GM03348 (cell line): ENCODE measurements at places on chromosomes 11 and 22.
A peak's percentile ranks its signal among the peaks of the same experiment; 100 is the strongest.

DNA sequence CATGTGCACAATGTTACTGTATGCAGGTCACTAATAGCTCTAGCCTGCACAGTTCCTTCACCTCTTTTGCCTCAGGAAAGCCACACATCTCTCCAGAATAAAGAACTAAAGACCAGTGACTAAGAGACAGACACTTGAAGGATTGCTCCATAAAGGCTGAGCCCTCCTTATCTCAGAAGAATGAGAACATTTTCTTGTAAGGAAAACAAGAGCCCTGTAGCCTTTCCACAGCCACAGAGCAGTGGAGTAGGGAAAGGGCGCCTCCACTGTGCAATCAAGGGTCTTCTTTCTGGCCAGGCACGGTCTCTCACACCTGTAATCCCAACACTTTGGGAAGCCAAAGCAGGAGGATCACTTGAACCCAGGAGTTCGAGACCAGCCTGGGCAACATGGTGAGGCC, 202.6 kb upstream of the TMEM45B start:
- no peak for DNase-seq

DNA sequence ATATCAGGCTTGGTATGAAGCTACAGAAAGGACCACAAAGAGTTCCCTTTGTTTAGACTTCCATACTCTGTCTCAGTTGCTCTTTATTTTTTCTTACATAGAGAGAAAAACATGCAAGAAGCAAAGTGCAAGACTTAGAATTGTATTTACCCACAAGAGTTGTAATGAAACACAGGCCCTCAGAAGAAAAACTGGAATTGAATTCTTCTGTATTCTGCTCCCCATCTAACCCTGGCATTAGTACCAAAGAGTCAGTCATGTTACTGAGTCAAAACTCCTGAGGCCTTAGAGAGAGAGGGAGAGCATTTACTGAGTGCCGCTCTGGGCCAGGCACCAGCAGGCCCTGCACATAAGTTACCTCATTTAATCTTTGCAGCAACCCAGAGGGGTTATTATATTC, 43.9 kb upstream of the DLAT start:
- no peak for DNase-seq

DNA sequence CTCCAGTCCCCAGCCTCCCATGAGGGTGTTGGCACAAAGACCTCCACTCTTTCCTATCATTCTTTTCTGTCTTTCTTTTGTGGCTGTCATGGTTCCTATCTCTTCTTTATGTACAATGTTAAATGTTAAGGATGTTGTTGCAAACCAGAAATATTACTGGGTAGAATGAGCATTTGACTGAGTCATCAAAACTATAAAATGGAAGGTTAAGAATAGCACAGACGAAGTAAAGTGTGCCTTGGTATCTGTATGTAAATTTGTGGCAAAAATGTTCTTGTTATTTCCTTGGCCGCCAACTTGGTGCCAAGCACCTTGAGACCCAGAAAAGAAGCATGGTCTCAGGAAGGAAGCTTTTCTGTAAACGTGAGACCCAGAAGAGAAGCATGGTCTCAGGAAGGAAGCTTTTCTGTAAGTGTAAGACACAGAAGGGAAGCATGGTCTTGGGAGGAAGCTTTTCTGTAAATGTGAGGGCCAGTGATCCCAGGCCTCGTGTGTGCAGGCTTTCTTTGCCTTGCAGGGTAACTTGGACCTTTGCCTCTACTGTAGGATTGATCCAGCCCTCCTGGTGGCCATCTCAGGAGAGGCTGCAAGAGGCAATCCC, 6.7 kb upstream of the PKP3 start:
- no peak for DNase-seq

DNA sequence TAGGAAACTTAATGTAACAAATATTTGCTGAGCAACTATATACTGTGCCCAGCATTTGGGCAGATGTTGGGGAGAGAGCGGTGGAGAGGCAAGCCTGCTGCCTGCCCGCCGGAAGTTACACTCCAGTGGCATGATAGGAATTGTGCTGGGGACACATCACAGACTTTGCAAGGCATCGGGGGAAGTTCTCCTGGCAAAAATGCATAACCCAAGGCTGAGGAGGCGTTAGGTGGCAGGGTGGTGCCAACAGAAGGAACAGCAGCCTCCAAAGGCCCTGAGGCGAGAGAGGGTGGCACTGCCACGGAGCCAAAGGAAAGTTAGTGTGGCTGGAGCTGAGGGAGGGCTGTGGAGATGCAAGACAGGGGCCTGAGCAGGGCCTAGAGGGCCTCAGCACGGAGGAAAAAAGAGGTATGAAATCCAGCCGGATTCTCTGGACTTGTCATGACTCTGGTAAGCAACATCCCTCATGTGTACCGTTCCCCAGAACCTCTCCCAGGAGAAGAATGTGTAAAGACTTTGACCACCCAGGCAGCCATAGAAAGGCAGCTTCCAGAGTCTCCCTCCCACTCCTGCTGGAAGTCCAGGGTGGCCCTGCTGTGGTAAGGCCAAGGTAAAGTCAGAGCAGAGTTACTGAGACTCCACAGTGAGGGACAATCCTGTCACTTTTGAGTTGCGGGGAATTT, 76.1 kb upstream of the RAB1B start:
- peak; percentile 39 for DNase-seq

GRCh38 chr11:13010749-13011465, 1.8 kb downstream of the RASSF10 start:
- peak; percentile 12 for DNase-seq

- no peak for DNase-seq
Observed at GRCh38 chr11:119298726-119299125, 18.2 kb downstream of the MCAM start.
